ENCODE measurements at places on chromosomes 13 and 19.
A peak's percentile ranks its signal among the peaks of the same experiment; 100 is the strongest.

DNA sequence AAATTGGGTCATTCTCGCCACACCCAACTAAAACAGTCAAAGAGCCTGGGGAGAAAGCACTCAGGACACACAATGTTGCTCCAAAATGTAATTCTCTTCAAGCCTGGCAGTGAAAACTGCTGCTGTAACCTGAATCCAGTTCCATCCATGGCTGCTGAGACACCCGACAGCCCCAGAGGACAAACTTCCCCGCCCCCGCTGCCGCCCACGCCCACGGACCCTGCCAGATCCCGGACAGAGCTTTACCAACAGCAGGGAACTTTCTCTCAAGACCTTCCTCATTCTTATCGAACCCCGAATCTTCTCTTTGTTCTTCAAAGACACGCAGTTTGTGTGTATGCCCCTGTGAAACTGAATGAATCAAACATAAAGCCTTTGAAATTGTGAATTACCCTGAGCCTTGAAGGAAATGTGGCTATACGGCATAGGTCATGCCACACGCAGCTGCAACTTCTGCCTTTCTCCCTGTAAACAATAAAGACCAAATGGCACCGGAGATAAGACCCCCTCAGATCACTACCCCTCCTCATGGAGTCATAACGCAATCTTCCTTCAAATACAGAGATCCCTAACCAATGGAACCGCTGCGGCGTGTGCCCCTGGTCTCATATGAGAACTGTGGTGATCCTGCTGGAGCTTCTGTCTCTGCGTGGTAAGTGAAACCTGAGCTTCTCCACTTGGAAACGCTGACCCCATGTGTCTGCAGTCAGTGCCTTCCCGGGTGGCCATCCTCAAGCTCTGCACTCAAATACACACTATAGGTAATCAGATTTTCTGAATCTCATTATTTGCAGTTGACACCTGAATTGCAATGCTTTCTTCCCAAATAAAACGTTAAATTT lies 4.8 kb upstream of the LAMP1 start:
- peak; percentile 67 for DNase-seq

- peak; percentile 68 for DNase-seq
Measured at GRCh38 chr19:33388231-33388724, 14.8 kb downstream of the CEBPG start.

DNA sequence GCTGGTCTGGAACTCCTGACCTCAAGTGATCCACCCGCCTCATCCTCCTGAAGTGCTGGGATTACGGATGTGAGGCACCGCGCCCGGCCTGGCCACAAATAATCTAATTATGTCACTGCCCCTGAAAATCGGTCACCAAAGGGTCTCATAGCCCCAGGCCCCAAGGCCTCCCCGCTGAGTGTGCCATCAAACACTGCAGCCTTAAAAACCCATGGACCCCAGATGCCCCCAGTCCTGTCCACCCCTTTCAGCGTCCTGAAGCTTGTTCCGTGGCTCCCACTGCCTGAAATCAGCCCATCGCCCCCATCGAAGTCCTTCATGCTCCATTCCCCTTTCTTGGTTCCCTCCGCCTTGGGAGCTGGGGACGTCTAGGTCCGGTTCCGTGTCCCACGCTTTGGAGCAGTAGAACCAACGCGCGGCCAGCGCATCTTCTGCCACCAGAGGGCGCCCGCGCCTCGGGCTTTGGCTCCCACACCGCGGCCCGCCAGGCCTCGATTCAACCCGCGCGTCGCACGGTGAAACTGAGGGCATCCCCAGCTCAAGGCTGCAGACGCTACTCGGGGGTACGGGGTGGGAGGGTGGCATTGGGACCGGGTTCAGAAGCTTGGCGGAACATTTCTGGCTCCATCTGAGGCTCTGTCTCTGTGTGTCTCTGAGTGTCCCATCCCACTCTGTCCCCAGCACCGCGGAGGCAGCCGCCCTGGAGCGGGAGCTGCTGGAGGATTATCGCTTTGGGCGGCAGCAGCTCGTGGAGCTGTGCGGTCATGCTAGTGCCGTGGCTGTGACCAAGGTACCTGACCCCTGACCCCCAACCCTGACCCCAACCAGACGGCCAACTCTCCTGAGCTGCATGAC lies 3.5 kb downstream of the YJEFN3 start:
- DNase-seq = peak; percentile 70

- DNase-seq = no peak
Measured at GRCh38 chr13:106996867-106997618, 429.1 kb upstream of the ARGLU1 start.

DNA sequence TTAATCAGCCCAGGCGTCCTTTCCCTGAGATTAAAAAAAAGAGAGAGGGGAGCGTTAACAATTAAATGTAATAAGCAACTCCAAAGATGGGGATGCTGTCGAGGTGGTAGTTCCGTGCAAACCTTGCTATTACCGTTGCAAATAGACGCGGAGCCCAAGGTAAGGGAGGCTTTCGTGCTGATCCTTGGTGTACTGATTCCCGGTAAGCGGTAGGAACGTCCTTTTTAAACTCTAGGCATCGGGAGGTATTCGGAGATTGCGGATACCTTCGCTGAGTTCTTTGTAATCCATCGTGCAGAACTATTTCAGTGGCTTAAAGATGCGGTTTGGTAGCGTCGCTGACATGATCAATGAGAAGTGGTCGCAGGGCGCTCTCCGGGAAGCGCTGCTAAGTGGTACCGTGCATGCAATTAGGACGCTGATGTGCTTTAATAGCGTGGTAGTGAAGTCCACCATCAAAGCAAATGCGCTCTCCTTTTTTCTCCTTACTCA lies 3.1 kb downstream of the SLITRK5 start:
- no peak for DNase-seq

DNA sequence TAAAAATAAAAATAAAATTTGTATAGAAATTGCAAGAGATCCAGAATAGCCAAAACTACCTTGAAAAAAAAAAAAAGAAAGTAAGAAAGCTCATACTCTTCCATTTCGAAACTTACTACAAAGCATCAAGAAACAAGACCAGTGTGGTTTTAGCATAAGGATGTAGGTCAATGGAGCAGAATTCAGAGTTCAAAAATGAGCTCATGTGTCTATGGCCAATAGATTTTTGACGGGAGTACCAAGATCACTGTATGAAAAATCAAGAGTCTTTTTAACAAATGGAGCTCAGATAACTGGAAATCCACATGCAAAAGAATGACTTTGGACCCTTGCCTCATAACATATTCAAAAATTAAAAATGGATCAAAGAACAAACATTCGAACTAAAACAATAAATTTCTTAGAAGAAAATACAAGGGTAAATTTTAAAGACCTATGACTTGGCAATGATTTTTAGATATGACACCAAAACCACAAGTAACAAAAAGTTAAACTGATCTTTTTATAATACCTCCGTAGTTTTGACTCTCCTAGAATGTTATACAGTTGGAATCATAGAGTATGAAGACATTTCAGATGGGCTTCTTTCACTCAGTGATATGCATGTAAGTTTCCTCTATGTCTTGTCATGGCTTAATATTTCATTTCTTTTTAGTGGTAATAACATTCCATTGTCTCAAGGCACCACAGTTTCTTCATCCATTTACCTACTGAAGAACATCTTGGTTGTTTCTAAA lies 43.2 kb downstream of the KLF12 start:
- DNase-seq = no peak

GRCh38 chr13:110381029-110381360 lies 73.9 kb downstream of the COL4A2 start:
- no peak for DNase-seq

DNA sequence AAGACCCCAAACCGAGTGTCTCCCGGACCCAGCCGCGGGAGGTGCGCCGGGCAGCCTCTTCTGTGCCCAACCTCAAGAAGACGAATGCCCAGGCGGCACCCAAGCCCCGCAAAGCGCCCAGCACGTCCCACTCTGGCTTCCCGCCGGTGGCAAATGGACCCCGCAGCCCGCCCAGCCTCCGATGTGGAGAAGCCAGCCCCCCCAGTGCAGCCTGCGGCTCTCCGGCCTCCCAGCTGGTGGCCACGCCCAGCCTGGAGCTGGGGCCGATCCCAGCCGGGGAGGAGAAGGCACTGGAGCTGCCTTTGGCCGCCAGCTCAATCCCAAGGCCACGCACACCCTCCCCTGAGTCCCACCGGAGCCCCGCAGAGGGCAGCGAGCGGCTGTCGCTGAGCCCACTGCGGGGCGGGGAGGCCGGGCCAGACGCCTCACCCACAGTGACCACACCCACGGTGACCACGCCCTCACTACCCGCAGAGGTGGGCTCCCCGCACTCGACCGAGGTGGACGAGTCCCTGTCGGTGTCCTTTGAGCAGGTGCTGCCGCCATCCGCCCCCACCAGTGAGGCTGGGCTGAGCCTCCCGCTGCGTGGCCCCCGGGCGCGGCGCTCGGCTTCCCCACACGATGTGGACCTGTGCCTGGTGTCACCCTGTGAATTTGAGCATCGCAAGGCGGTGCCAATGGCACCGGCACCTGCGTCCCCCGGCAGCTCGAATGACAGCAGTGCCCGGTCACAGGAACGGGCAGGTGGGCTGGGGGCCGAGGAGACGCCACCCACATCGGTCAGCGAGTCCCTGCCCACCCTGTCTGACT lies 7.9 kb downstream of the MAP1S start:
- no peak for DNase-seq

GRCh38 chr19:10431254-10431942 lies 11.1 kb downstream of the PDE4A start:
- no peak for DNase-seq

DNA sequence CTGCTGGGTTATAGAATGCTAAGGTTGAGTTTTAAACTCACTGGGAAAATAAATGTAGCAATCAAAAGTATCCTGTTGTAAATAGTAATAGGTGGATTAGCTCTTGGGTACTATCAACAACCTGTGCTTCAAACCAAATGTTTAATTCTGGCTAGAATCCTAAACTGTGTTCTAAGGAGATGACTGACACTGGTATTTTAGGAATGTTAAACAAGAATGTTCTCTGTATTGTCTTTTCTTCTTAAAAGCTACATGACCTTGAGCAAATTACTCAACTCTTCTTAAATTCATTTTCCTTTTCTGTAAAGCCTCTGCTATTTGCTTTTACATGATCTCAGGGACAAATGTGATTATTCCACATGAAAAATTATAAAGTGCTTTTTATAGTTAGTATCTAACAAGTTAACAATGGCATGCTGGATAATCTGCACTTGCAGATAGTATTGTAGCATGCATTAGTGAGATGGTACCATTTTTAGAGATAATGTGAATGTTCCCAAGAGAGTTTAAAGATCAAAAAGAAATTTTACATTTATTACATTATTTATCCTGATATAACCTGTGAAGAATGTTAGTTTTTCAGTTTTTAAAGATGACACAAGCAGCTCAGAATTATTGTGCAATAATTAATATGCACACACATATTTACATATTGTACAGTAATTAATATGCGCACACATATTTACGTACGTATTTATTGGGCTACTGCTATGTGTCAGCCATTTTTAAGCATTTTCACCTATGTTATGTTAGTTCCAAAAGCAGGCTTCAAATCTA lies 13.6 kb upstream of the EPSTI1 start:
- peak; percentile 31 for DNase-seq

GRCh38 chr19:7941895-7942596 lies 1.4 kb downstream of the TIMM44 start:
- DNase-seq = no peak

GRCh38 chr19:41726493-41726892 lies 18.1 kb downstream of the CEACAM5 start:
- DNase-seq = no peak

DNA sequence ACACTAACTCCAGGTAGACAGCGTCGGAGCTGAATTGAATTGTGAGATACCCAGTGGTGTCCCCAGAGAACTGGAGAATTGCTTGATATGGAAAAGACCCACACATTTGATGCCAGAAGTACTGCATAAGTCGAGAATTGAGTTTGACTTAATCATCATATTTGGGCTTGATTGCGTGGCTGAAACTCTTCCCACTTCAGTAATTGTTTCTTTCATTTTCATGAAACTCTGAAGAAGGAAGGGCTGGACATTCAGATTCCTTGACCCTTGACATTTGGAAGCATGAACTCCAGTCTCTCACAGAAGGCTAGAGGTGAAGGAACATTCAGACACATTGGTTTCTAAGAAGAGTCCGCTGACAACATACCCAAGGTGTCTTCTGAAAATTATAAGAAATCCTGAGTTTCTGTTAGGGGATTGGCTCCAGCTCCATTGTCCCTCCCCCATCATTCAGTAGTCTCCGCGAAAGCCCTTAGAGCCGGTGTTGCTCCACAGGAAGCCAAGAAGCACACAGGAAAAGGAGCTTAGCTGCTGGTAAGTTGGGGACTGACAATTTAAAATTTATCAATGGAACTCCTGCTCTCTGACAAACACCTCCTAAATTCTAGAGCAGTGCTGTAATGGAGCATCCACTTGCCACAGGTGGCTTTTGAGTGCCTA lies at the start of gene FPR2:
FPR2 (plus strand) TSS at position 484 of the 660 bp plus-strand sequence. CDS start 7,479 bp downstream, outside the sequence.
- DNase-seq = no peak

DNA sequence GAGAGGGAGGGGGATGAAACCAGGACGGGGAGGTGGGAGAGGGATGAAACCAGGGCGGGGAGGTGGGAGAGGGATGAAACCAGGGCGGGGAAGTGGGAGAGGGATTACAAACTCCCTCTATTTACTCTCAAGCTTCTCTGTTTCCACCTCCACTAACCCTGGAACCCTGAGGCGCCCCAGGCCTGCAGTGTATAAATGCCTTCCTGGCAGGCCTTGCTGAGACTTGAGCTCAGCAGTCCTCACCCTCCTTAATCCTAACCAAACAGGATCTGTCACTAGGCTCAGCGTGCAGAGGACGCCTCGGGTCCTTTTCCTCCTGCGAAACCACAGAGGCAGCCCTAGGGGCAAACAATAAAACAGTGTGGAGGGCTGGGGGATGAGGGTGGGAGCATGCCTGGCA lies 32.1 kb upstream of the OR1M1 start:
- DNase-seq = no peak

DNA sequence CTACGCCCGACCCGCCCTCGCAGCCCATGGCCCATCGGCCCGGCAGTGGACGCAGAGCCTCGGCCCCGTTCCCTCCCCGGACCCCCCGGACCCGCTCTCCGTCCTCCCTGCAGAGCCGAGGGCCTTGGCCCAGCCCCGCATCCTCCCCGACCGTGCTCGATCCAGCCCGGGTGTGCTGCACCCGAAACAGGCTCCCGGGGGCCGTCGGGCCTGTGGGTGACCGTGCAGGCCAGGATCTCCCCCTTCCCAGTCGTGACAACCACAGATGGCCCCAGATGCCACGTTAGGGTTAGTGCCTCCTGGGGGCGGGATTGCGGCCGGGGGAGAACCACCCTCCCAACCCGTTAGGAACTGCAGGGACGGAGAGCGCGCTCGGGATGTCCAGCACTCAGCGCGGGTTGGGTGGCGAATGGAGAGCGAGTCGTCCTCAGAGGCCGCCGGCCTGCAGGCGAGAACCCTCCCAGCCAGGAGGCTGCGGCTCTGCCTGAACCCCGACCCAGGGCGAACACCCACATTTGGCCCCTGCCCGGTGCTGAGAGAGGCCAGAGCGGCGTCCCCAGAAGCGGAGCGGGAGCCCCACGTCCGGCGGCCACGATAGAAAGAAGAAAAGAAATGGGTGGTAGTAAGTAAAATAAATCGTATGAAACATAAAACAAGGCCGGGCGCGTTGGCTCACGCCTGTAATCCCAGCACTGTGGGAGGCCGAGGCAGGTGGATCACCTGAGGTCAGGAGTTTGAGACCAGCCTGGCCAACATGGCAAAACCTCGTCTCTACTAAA lies 6.7 kb upstream of the MADCAM1 start:
- peak; percentile 71 for DNase-seq

- DNase-seq = no peak
Measured at GRCh38 chr19:954672-955494, 29.0 kb downstream of the ARID3A start.
